Stimulated activated naive CD8-positive, alpha-beta T cell treated with anti-CD3 and anti-CD28 coated beads, Interleukin-15, amount 100 ng/mL, for 72 hours (primary cell): ENCODE measurements at places on chromosomes 7 and 10.

DNA sequence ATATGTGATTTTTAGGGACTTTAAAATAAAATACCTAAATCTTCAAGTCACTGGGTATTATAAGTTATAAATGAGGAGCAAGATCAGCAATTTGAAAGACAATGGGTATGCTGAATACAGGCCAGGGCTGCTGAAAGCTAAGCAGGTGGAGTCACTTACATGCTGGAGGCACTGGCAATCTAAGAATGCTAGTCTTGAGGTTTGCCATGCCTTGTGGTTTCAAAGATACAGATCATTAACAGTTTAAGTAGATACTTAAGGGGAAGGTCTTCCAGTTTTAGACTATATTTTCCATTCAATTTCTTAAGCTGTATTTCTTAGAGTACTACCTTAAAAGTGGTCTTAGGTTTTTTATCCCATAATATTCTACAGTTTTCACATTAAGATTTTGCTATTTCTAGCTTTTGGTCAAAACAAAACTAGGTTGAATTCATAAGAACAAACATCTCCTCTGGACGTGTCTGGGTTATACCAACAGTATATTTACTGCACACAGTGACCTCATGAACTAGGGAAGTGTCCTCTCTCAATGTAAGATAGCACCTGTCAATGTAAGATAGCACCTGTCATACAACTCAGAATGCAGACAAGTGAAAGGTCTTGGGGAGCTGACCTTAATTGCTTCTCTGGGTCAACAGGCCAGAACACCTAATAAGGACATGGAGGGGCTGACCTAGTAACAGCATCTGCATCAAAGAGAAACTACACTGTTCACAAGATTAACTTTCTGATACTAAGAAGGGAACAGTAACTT, 2.0 kb downstream of the SRI start:
- DNase-seq: no peak

GRCh38 chr7:156524818-156525597, 115.6 kb upstream of the RNF32 start:
- DNase-seq: no peak

DNA sequence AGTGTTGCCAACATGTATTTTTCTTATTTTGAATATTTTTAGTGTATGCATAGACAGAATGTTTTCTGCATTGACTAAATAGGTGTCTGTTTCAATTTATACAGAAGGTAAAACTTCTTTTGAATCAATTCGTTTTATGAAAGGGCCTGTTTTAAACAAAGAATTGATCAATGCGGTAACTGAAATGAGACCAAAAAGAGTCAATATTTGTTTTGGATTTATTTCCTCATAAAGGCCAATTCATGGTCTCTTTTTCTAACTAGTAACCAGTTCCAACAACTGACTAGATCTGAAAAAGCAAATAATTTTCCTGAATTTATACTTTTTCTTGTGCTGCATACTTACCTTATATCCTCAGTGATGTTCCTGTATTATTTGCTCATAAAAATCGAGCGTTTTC, 320.5 kb downstream of the DGKB start:
- no peak for DNase-seq

DNA sequence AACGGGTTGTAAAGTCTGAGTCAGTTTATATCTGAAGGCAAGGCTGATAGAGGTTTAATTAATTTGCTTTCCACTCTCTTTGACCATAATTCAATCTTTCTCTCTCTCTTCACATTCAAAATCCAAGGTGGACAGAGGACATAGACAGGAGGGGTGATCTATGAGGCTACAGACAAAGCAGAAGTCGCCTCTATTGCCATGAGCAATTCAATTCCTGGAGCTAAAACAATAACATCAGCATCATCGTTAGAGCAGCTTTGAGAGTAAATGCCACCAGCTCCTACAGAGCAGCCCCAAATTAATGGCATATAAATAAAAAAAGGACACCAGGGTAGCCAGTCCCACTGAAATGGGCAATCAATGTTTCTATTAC, 93.2 kb downstream of the DGKI start:
- DNase-seq: no peak

- DNase-seq: no peak
These were observed 153.4 kb downstream of the SGMS1 start for GRCh38 chr10:50470345-50470744.
